ENCODE measurements at places on chromosomes 11 and 22.

- DNase-seq: no peak
These were observed 48.0 kb upstream of the AMPD3 start for GRCh38 chr11:10407055-10407454.

- no peak for DNase-seq
These were observed 203.1 kb upstream of the BLID start for GRCh38 chr11:122319085-122319484.

DNA sequence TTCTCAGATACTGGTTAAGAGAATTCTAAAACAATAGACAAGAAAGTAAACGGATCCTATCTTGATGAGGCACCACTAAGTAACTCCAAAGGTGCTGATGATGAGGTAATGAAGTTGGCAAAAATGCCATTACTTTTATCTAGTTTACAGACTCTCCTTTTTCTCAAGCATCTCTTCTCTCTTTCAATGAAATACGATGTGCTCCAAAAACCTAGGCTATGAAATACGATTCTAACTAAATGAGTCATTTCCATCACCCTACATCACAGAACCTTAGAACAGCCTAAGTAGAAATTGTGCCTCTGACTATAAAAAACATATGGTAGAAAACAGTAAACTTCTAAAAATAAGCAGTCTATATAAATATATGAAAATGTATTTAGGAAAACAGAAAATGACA lies 58.9 kb upstream of the ARHGAP32 start:
- DNase-seq: no peak

- no peak for DNase-seq
These were observed 104.0 kb downstream of the ARHGAP42 start for GRCh38 chr11:100791103-100791502.

DNA sequence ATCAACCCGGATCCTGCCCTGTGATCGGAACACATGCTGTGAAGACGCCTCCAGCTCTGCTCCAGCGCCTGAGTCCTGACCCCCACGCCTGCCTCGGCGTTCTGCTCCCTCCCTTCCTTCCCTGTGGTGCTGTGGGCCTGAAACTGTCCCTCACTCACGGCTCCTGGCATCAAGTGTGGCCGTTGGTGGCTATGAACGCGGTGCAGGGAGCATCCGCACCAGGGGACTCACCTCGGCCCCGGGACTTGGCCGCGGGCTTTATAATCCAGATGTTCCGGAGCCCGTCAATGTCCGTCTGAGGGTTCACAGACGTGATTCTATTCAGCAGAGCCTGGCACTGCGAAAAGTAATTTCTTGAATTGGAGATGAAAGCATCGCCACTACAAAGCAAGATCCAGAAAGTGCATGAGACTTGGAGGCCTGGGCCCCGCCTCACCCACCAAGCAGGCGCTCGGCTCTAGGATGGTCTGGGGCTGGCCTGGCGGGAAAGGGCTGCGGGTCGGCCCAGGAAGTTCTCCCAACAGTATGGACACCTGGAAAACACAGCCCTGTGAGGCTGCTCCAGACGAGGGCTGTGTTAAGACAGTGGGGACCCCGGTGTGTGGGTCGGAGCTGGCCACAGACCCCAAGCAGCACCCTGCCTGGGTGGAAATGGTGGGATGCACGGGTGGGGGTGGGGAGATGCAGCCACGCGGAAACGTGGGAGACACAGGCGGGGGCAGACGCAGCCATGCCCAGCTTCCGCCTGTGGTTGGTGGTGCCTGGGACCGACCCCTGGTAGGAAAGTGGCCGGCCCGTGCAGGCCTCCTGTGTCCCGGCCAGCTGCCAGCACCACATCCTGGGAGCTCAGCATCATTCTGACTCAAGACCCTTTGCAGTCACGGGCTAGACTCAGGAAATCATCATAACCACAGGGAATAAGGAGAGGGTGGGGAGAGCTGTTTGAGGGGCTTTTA lies 21.8 kb upstream of the IL17REL start:
- DNase-seq: no peak

GRCh38 chr11:72114570-72114969 lies 2.1 kb upstream of the ANAPC15 start:
- no peak for DNase-seq

DNA sequence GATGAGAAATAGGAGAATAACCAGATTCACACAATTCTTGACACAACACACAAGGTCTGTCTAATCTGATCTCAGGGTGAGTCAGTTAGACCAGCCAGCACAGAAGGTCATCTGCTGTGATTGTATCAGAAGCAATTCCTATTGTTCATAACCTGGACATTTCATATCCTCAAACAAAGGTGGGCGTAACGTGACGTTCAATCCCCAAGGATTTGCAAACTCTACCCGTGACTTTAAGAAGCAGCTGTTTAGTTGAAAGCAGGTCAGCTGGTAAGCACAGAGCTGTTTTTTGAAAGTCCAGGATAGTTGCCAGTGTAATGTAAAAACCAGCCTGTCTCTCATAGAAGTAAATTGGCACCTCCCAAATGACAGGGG lies 385.1 kb downstream of the DCDC1 start:
- no peak for DNase-seq
